MM.1S (cell line): ENCODE measurements at places on chromosomes 7 and 10.

GRCh38 chr10:132305654-132306342 is 2.0 kb downstream of the STK32C start:
- DNase-seq = no peak
- H3K27me3 ChIP-seq = no peaks in the 10 kb centered on the region
- H3K4me3 ChIP-seq = no peak overlapping the region
- H3K36me3 ChIP-seq = no peaks in the 10 kb centered on the region
- H3K4me1 ChIP-seq = peaks cover 23% of the 10 kb centered on the region
- H3K27ac ChIP-seq = no peak overlapping the region

DNA sequence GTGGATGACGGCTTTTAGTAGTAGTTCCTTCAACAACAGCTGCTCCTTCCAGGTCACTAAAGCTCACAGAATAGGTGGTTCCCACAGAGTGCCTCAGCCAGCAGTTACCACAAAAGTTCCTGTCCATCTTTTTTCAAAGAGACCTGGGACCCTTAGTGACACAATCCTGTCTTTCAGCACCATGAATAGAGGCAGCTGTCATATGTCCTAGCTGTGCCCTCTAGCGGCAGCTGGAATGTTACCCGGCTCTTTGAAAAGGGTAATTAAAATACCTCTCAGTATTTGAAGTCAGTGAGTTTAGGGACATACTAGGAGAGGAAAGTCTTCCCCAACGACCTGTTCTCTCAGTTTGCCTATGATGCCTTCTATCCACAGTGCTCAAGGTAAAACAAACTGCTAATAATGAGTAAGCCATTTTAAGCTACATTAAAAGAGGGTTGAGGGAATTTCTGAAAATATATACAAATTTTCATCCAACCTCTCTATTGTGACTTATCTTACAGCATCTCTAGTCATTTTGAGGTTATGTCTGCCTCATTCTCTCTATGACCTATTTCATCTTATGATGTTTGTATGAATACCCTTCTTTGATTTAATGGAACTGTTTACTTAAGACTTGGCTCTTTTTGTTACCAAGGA is 290.8 kb downstream of the NXPH1 start:
- H3K4me3 ChIP-seq = no peak overlapping the region
- no peaks in the 10 kb centered on the region for H3K27me3 ChIP-seq
- peak; percentile 69 for DNase-seq
- no peak overlapping the region for H3K27ac ChIP-seq
- no peaks in the 10 kb centered on the region for H3K4me1 ChIP-seq

DNA sequence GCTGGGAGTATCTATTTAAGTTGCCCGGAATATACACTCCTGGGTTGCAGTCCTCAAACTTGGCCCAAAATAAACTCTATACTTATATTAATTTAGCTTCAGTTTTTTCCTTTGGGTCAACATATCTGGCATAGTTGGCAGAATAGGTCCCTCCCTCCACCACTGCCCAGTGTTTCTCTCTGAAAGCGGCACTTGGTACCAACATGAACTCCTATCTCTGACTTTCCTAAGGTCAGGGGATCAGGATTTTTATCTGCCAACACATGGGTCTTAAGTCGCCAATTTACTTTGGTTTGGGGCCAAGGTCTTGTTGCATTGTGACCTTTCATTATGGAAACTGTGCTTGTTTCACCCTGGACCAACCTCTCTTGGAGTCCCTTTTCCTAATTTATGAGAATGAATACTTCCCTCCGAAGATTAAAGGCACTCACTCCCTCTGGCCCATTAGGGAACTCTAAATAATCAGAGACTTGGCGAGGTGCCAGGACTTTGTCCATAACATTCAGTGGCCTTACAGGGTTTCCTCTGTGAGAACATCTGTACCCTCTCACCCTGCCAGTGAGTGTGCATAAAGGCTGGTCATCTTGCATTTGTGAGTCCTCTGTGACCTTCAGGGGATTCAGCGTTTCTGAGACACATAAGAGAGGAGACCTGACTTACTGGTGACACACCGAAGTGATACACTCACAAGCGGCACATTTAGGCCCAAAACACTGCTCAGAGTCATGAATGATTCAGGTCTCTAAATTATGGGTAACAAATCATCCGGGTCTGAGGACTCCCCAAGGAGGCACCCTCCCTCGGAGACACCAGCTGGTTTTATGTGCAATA is 19.7 kb upstream of the FKBP9 start:
- H3K36me3 ChIP-seq = no peaks in the 10 kb centered on the region
- no peaks in the 10 kb centered on the region for H3K27me3 ChIP-seq
- H3K27ac ChIP-seq = no peak overlapping the region
- H3K4me1 ChIP-seq = no peaks in the 10 kb centered on the region
- no peak for DNase-seq

GRCh38 chr10:70587045-70587658 is 15.4 kb downstream of the PRF1 start:
- H3K4me1 ChIP-seq = no peaks in the 10 kb centered on the region
- no peaks in the 10 kb centered on the region for H3K27me3 ChIP-seq
- no peak overlapping the region for H3K27ac ChIP-seq
- no peaks in the 10 kb centered on the region for H3K36me3 ChIP-seq

DNA sequence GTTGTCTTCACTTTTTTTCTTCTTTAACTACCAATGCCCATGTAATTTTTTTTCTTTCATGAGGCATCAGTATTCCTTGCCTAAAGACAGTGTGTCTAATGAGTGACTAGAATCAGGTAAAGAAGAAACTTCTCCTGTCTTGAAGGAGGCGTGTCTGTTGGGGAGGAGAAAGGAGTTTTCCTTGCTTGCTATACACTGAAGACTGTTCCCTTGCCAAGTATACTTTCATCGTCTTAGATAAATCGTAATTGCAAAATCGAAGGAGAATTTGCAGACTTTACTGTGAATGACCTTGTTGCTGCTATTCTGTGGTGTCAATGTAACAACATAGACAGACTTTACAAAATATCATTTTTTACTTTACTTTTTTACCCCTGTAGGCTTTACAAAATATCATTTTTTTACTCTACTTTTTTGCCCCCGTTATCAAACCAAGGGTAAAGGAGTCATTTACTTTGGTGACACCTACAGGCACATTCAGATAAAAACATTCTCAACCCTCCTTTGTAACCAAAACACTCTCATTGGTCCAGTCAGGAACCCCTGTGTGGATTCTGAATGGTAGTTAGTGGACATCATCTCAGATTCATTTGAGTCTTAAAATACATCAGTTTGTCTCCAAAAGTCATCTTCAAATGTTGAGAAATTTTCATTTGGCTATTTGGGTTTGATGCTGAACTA is 232.4 kb downstream of the AHR start:
- H3K27me3 ChIP-seq = no peaks in the 10 kb centered on the region
- H3K4me1 ChIP-seq = peaks cover 7% of the 10 kb centered on the region
- peak; percentile 25 for DNase-seq
- H3K4me3 ChIP-seq = no peak overlapping the region
- H3K36me3 ChIP-seq = no peaks in the 10 kb centered on the region

DNA sequence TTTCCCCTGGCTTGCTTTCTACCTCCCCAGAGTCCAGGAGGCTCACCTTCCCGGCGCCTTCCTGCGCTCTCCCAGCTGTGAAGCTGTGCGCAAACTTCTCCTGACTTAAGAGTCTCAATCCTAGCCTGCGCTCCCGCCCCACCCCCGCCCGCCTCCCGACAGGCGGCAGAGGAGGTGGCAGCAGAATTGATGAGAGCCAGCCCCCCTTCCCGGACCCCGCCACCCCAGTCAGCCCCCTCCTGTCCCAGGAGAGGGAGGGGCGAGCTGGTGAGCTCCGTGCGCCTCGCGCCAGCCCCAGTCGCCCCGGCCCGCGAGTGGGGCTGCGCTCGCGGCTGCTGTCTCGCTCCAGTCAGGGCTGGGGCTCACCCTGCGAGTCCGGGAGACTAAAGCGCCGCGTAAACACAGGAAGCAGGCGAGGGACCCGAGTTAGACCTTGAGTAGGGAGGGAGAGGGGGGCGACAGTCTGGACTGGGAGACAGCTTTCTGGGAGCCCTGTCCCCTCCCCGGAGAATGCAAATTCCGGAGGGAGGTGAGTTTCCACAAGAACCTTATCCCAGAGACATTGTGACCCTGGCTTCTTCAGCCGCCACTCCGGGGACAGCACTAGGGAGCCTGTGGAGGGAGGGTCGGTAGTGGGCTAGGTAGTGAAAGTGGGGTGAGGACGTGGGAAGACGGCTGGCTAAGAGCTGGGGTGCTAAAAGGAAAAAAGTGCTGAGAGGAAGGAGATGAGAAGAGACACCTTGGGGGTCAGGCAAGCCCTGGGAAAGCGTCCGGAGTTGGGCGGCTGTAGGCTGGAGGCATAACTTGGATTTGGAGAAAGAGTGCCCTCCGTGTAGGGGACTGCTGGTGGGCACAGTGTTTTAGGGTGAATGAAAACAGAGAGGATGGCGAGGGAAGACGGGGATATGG is at the start of gene CALCR:
Gene CALCR (minus strand): TSS at position 79 of the 909 bp plus-strand sequence. CDS start 87,743 bp downstream, outside the sequence.
- H3K4me1 ChIP-seq = no peaks in the 10 kb centered on the region
- no peak within 1 kb of the TSS for H3K27ac ChIP-seq
- H3K36me3 ChIP-seq = no peaks in the 10 kb centered on the region

GRCh38 chr10:129850790-129851189 is 113.3 kb downstream of the EBF3 start:
- no peak overlapping the region for H3K4me3 ChIP-seq
- H3K27me3 ChIP-seq = no peaks in the 10 kb centered on the region
- no peaks in the 10 kb centered on the region for H3K36me3 ChIP-seq
- H3K4me1 ChIP-seq = no peaks in the 10 kb centered on the region

DNA sequence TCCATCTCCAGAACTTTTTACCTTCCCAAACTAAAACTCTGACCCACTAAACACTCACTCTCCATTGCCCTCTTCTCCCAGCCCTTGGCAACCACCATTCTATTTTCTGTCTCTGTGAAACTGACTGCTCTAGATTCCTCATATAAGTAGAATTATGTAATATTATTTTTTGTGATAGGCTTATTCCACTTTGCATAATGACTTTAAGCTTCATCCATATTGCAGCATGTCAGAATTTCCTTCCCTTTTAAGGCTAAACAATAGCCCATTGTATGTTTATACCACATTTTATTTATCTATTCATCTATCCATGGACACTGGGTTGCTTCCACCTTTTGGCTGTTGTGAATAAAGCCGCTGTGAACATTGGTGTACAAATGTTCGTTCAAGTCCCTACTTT is 308.8 kb downstream of the RNLS start:
- H3K4me1 ChIP-seq = peaks cover 48% of the 10 kb centered on the region
- H3K27ac ChIP-seq = no peak overlapping the region
- no peak for DNase-seq
- H3K36me3 ChIP-seq = no peaks in the 10 kb centered on the region

DNA sequence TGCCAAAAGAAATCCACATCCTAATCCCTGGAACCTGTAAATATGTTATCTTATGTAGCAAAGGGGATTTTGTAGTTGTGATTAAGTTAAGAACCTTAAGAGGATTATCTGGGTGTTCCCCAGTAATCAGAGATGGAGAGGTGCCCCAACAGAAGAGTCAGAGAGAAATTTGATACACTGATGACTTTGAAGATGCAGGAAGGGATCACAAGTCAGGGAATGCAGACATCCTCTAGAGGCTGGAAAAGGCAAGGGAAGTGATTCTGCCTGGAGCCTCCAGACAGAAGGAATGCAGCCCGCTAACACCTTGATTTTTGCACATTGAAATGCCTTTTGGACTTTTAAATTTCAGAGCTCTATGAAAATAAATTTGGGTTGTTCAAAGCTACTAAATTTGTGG is 531.7 kb downstream of the DNAJB9 start:
- H3K27me3 ChIP-seq = no peaks in the 10 kb centered on the region
- H3K4me3 ChIP-seq = no peak overlapping the region

DNA sequence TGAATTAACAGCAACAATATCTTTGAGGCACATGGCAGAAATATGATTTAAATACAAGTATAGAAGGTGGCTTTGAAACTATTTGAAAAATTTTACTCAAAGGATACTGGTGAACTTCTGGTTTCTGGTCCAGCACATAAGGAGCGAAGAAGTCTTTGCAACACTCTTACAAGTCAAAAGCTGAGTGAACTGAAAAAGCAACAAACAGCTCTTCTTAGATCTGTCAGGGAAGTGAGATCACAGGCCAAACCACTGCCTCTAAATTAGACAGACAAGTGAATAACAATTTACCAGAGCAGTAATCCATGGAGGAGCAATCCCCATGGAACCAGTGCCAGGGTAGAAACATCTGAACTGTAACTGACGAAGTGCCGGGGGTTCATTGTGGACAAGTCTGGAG is 9.6 kb upstream of the VWC2 start:
- H3K4me1 ChIP-seq = peaks cover 28% of the 10 kb centered on the region
- no peak overlapping the region for H3K4me3 ChIP-seq
- no peaks in the 10 kb centered on the region for H3K27me3 ChIP-seq
- DNase-seq = peak; percentile 27

- peak overlapping the region; percentile 48 for H3K4me3 ChIP-seq
- no peak for DNase-seq
- H3K36me3 ChIP-seq = no peaks in the 10 kb centered on the region
- H3K4me1 ChIP-seq = peaks cover 14% of the 10 kb centered on the region
These were observed 9.0 kb downstream of the IQCE start for GRCh38 chr7:2567679-2568278.

- no peak overlapping the region for H3K4me3 ChIP-seq
- DNase-seq = no peak
- no peaks in the 10 kb centered on the region for H3K4me1 ChIP-seq
- no peaks in the 10 kb centered on the region for H3K27me3 ChIP-seq
These were observed 78.1 kb upstream of the TMEM196 start for GRCh38 chr7:19851504-19851903.

DNA sequence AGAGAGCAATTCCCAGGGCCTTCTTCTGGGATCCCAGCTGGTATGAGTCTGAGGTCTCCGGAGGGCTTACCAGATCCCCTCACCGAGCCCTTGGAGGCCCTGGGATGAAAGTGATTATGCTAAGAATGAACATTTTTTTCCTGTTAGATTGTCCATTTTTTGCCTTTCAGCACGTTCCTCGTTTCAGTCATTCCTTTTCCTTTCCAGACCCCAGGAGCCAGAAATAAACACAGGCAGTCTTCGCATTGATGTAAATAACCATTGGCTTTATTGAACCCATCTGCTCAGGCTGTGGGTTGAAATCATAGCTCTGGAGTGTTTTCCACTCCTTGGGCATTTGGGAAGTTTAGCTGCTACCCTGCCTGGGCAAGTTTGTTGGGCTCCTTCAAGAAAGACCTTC is 320.9 kb upstream of the AUTS2 start:
- no peaks in the 10 kb centered on the region for H3K27me3 ChIP-seq
- no peaks in the 10 kb centered on the region for H3K36me3 ChIP-seq
- no peak for DNase-seq
- H3K27ac ChIP-seq = no peak overlapping the region
- no peak overlapping the region for H3K4me3 ChIP-seq

- no peak overlapping the region for H3K4me3 ChIP-seq
- no peaks in the 10 kb centered on the region for H3K36me3 ChIP-seq
- no peaks in the 10 kb centered on the region for H3K4me1 ChIP-seq
- H3K27ac ChIP-seq = no peak overlapping the region
These were observed 17.3 kb downstream of the ABCB4 start for GRCh38 chr7:87458148-87458547.
